ENCODE measurements at places on chromosomes 13 and 19. TPM values are rescaled to one million over a fixed set of nuclear protein-coding genes. Genes with fewer than 3 reads are reported as not detected.

N4BP2L2 gene
- 121 TPM for polyA plus RNA-seq

ODAD3 gene
- polyA plus RNA-seq = 0.20 TPM

TSSK6 gene
- polyA plus RNA-seq = 0.56 TPM

LYL1 gene
- polyA plus RNA-seq = 5.4 TPM

MEF2B gene
- 2.2 TPM for polyA plus RNA-seq

OR7C1 gene
- 0.11 TPM for polyA plus RNA-seq

SOX1 gene
- 0.05 TPM for polyA plus RNA-seq

KANK3 gene
- 10.3 TPM for polyA plus RNA-seq

MCF2L gene
- polyA plus RNA-seq = 22.5 TPM

COX6B2 gene
- polyA plus RNA-seq = 0.15 TPM

AZU1 gene
- polyA plus RNA-seq = 1.7 TPM

TTC9B gene
- polyA plus RNA-seq = 0.10 TPM

FAM174C gene
- polyA plus RNA-seq = 13.7 TPM

CD22 gene
- polyA plus RNA-seq = 0.82 TPM

SIGLEC5 gene
- 0.71 TPM for polyA plus RNA-seq

CATSPERD gene
- polyA plus RNA-seq = not detected

SERPINE3 gene
- polyA plus RNA-seq = 0.77 TPM

MEDAG gene
- polyA plus RNA-seq = 8.4 TPM

ZNF444 gene
- 18.6 TPM for polyA plus RNA-seq

DZIP1 gene
- polyA plus RNA-seq = 27.0 TPM

DNAJB1 gene
- 85.5 TPM for polyA plus RNA-seq

STARD13 gene
- polyA plus RNA-seq = 21.4 TPM

CEACAM16 gene
- 0.37 TPM for polyA plus RNA-seq

CPT1C gene
- 8.2 TPM for polyA plus RNA-seq

INAFM1 gene
- 12.4 TPM for polyA plus RNA-seq

C13orf42 gene
- 0.05 TPM for polyA plus RNA-seq

GFY gene
- 0.09 TPM for polyA plus RNA-seq

SMIM24 gene
- 0.22 TPM for polyA plus RNA-seq

FBN3 gene
- 6.4 TPM for polyA plus RNA-seq

ANGPTL4 gene
- 1.5 TPM for polyA plus RNA-seq

LCP1 gene
- polyA plus RNA-seq = 9.1 TPM

PTGER1 gene
- polyA plus RNA-seq = not detected

CSNK1G2 gene
- polyA plus RNA-seq = 37.1 TPM

KL gene
- 2.5 TPM for polyA plus RNA-seq

TUBB4A gene
- 0.57 TPM for polyA plus RNA-seq

TNFSF9 gene
- 0.92 TPM for polyA plus RNA-seq

SULT2A1 gene
- not detected for polyA plus RNA-seq

ADGRE3 gene
- polyA plus RNA-seq = not detected

BLVRB gene
- 32.2 TPM for polyA plus RNA-seq

POU2F2 gene
- polyA plus RNA-seq = 1.3 TPM

ATP1A3 gene
- 0.61 TPM for polyA plus RNA-seq

CEACAM3 gene
- polyA plus RNA-seq = not detected

SLC17A7 gene
- polyA plus RNA-seq = 1.2 TPM

FFAR3 gene
- 0.08 TPM for polyA plus RNA-seq

GSX1 gene
- not detected for polyA plus RNA-seq

SGTA gene
- polyA plus RNA-seq = 91.3 TPM

ZNF69 gene
- polyA plus RNA-seq = 3.4 TPM

PGLYRP2 gene
- not detected for polyA plus RNA-seq

ELAVL3 gene
- 0.04 TPM for polyA plus RNA-seq

SYT3 gene
- 0.42 TPM for polyA plus RNA-seq

NR1H2 gene
- polyA plus RNA-seq = 20.9 TPM

POLR1G gene
- polyA plus RNA-seq = 5.8 TPM

IZUMO1 gene
- 2.0 TPM for polyA plus RNA-seq
